Activated CD4-positive, alpha-beta T cell treated with anti-CD3 and anti-CD28 coated beads, Interleukin-2, amount 10 ng/mL, durations not matched to agents 7 days and 5 days (primary cell): ENCODE measurements at places on chromosomes 6 and 20. TPM values are rescaled to one million over a fixed set of nuclear protein-coding genes. Genes with fewer than 3 reads are reported as not detected.
A peak's percentile ranks its signal among the peaks of the same experiment; 100 is the strongest.

DNA sequence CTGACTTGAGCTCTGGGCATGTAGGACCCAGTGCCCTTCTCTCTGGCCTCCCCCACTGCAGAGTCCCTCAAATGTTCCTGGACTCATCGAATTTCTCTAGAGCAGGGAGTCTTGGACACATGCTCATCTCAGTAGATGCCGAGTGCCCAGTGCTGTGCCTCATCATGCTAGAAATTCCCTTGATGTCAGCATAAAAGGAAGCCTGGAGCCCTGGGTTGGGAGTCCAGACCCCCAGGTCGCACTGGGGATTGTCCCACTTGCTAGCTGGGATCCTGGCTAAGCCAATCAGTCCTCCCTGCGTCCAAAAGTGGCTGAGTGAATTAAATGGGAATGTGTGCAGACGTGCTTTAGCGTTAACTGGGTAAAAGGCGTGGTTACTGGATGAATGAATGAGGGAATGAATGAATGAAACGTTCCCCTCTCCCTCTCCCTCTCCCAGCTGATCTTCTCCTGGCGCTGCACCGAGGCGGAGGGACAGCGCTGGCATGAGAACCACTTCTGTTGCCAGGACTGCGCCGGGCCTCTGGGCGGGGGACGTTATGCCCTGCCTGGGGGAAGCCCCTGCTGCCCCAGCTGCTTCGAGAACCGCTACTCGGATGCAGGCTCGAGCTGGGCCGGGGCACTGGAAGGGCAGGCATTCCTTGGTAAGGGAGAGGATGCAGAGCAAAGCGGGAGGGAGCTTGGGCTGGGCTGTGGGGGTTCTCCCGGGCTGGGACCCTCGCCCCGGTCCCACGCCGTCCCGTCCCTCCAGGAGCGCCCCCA is 1.6 kb upstream of the TOMM6 start:
- H3K27me3 ChIP-seq, result peaks cover 12% of the 10 kb centered on the region
- H3K27ac ChIP-seq, result no peak overlapping the region
- peaks cover 20% of the 10 kb centered on the region for H3K4me1 ChIP-seq
- no peak for DNase-seq
- peaks cover 18% of the 10 kb centered on the region for H3K36me3 ChIP-seq
- peak overlapping the region; percentile 97 for H3K4me3 ChIP-seq

DNA sequence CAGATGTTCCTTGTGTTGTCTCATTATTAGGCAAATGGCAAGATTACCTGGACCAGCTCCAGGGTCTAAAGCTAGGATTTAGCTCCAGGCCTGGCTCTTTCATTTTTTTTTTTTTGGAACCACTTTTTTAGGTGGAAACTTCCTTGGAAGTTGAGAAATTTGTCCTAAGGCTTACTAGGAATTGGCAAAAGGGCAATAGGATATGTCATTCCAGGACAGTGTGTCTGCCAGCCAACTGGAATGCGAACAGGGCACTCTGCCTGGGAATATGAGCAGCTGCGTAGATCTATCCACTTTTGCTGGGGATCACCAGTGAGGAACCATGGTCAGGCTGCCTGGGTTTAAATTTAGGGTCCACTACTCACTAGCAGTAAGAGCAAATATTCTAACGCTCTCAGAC is 304.0 kb downstream of the TSHZ2 start:
- no peaks in the 10 kb centered on the region for H3K27me3 ChIP-seq
- H3K4me1 ChIP-seq, result no peaks in the 10 kb centered on the region
- DNase-seq, result no peak
- H3K4me3 ChIP-seq, result no peak overlapping the region

- H3K27me3 ChIP-seq, result peaks cover 4% of the 10 kb centered on the region
- no peak for DNase-seq
- H3K36me3 ChIP-seq, result peaks cover 38% of the 10 kb centered on the region
- H3K4me3 ChIP-seq, result no peak overlapping the region
- no peak overlapping the region for H3K27ac ChIP-seq
Measured at GRCh38 chr6:30520522-30520921, 31.2 kb downstream of the HLA-E start.

The AGER gene
- total RNA-seq, result 45.4 TPM

The VSX1 gene
- not detected for total RNA-seq

The LY6G5C gene
- 2.1 TPM for total RNA-seq
